ENCODE measurements at places on chromosomes 16 and 17.

GRCh38 chr16:69322343-69322742 is 8.0 kb downstream of the PDF start:
- no peak for DNase-seq

- no peak for DNase-seq
Measured at GRCh38 chr17:75517297-75517865, 1.1 kb downstream of the TSEN54 start.

DNA sequence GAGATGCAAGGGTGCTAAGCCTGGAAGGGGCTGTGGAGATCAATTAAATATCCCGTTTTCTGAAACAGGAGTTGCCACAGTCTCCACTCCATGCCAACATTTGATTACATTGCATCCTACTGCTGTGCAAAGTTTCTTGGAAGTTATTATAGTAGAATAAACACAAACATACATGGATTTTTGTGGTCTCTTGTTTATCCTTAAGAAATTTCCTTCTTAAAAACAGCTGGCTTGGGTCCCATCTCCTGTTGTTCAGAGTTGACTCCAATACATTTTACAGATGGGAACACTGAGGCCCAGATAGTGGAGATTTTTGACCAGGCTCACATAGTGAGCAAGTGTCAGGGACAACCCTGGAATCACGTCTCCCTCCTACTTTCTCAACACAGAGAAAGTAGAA is 124.0 kb upstream of the ADAMTS18 start:
- DNase-seq, result no peak

DNA sequence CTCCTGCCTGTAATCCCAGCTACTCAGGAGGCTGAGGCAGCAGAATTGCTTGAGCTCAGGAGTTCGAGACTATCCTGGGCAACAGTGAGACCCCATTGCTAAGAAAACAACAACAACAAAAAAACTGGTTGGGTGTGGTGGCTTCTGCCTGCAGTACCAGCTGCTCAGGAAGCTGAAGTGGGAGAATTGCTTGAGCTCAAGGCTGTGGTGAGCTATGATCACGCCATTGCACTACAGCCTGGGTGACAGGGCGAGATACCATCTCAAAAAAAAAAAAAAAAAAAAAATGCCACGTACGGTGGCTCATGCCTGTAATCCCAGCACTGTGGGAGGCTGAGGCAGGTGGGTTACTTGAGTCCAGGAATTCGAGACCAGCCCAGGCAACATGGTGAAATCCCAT is 34.1 kb downstream of the NME2 start:
- DNase-seq, result no peak

- no peak for DNase-seq
Measured at GRCh38 chr17:76154292-76154691, 13.2 kb upstream of the FOXJ1 start.
